ENCODE measurements at places on chromosomes 2 and 18. TPM values are rescaled to one million over a fixed set of nuclear protein-coding genes. Genes with fewer than 3 reads are reported as not detected.

The CABLES1 gene
- 28.7 TPM for total RNA-seq

The KCNS3 gene
- 33.6 TPM for total RNA-seq

The HTRA2 gene
- total RNA-seq, result 35.6 TPM

The SLC4A5 gene
- 9.5 TPM for total RNA-seq

The ARHGEF4 gene
- total RNA-seq, result 6.5 TPM

The CRYBA2 gene
- total RNA-seq, result not detected

The ALPG gene
- not detected for total RNA-seq

The TMEM247 gene
- not detected for total RNA-seq

The LYPD1 gene
- not detected for total RNA-seq

The PSTPIP2 gene
- total RNA-seq, result 11.9 TPM

Measured in thoracic aorta (tissue), 2 donors.